ENCODE measurements at places on chromosomes 6 and 20. TPM values are rescaled to one million over a fixed set of nuclear protein-coding genes. Genes with fewer than 3 reads are reported as not detected.

- DNase-seq: no peak
Observed at GRCh38 chr6:39378960-39379425, 56.5 kb upstream of the KCNK16 start.

- DNase-seq: no peak
Observed at GRCh38 chr6:158290659-158291058, 21.6 kb upstream of the TULP4 start.

GRCh38 chr6:126890055-126890454 lies 228.4 kb upstream of the RSPO3 start:
- no peak for DNase-seq

DNA sequence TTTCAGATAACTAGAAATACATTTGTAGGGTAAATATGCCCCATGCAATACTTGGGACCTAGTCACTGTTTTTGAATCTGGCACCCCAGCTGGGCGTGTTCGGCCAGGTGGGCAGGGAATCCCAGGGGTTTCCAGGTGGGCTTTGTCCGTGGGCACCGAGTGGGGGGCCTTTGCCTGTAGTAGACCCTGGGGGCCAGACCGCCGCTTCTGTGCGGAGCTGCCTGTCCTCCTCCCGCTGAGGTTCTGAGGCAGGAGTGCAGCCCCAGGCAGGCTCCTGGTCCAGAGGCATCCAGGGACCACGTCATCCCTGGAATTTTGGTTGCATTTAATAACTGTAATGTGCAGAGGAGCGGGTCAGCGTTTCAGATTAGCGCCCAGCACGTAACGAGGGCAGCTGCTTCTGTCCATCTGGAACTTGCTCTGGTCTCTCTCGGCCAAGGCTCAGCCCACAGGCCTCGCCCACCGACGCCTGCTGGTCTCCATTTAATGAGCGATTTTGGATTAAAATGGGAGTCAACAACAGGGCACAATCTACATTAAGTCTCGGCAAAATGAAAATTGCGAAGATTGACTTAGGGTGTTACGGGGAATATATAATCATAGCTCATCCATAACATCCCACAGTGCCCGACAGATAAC lies 12.8 kb downstream of the BHLHE23 start:
- DNase-seq: no peak

Gene PTCRA
- total RNA-seq: not detected

All from osteocyte (in vitro differentiated cells).